ENCODE measurements at places on chromosomes 3 and 15. TPM values are rescaled to one million over a fixed set of nuclear protein-coding genes. Genes with fewer than 3 reads are reported as not detected.

GOLIM4 gene
- 203 TPM for total RNA-seq

ASB14 gene
- under 0.01 TPM for total RNA-seq

SOX2 gene
- total RNA-seq: not detected

HTR3E gene
- total RNA-seq: not detected

CCR2 gene
- not detected for total RNA-seq

CCR3 gene
- total RNA-seq: not detected

HRG gene
- total RNA-seq: not detected

SLC24A5 gene
- not detected for total RNA-seq

PPP1R14D gene
- not detected for total RNA-seq

TTLL13 gene
- under 0.01 TPM for total RNA-seq

CFAP92 gene
- not detected for total RNA-seq

CLN6 gene
- total RNA-seq: 7.9 TPM

GRIP2 gene
- total RNA-seq: not detected

KBTBD8 gene
- total RNA-seq: 38.1 TPM
